ENCODE measurements at places on chromosomes 7 and 10.

DNA sequence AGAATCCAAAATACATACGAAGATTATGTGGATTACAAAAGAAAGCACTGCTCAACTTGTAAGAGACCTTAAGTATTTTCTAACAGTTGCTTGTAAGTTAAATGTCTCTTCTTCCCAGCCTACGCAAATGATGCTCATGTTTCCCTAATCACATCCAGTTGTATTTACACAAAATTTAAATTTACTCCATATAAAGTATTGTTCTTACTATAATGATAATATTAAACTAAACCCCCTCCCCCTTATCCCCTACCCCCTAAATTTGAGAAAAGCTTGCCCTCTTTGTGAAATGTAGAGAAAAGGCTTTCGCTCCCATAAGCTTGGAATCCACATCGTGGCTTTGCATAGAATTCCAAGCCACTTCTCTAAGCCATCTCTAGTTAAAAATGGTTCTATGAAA lies 29.4 kb downstream of the ANKMY2 start:
- DNase-seq, result no peak

- DNase-seq, result no peak
Observed at GRCh38 chr7:6251653-6252052, 20.8 kb downstream of the CYTH3 start.

- no peak for DNase-seq
Observed at GRCh38 chr10:119602241-119603095, 5.7 kb upstream of the TIAL1 start.

- no peak for DNase-seq
Observed at GRCh38 chr7:77497079-77497478, 40.0 kb upstream of the PTPN12 start.

DNA sequence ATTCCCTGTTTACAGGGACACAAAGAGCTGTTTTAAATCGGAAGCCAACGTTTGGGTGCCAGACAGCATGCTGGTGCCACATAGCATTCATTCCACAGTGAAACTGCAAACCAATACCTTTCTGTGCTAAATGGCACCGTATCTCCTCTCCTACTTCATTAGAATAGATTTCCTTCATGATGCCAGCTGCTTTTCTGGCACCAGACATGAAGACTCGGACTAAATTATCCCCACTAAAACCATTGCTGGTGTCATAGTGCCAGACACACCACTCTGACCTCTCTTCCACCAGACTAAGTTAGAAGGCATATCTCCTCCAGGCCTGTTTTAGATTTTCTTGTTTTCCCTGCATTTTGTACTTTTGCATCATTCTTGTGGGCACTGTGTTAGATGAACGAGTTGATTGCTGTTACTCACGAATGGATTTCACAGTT lies 155.1 kb downstream of the ETV1 start:
- no peak for DNase-seq

DNA sequence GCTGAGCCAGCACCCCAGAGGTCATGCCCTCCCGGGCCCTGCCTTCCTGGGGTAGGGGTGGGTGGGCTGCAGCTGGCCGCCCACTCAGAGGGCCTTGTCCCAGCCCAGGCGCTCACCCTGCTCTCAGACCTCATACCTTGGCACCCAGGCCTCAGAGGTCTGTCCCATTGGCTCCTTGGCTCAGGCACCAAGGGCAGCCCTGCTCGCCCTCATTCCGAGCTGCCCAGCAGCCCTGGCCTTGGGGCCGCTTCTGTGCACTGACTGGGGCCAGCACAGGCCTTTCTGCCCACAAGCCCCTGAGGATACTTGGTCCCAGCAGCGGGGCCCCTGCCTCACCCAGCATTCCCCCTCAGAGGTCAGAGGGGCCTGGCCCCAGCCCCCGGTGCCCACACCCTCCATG lies 34.3 kb downstream of the YKT6 start:
- DNase-seq, result no peak

- DNase-seq, result no peak
Observed at GRCh38 chr10:110355922-110356627, 51.4 kb upstream of the SMNDC1 start.

GRCh38 chr10:19815731-19816410 lies 361 bp upstream of the PLXDC2 start:
- peak; percentile 93 for DNase-seq

DNA sequence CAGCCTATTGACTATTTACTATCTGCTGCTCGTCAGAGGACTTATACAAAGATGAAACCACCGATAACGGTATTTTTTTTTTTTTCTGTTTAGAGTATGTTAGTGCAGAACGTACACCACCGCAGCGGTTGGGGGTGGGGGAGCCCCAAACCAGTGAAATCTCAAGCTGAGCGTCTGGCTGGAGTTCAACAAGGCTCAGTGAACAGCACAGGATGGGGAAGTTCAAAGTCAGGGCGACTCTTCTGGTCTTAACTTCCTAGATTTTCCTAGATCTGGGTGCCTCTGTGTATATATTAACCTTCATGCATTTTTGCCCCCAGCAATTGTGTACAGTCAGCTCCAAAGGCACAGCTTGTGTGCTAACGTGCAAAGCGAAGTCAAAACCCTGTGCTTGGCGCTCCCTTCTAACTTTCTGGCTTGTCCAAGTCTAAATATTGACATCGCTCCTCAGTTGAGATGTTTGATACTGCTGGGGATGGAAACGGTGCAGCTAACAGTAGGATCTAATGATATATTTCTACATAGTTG lies 1.1 kb downstream of the RHOBTB1 start:
- DNase-seq, result peak; percentile 63

GRCh38 chr10:132138133-132138532 lies 48.6 kb upstream of the DPYSL4 start:
- no peak for DNase-seq

GRCh38 chr7:111796671-111797070 lies 234.4 kb upstream of the IMMP2L start:
- no peak for DNase-seq

GRCh38 chr10:44068716-44069482 lies 316.0 kb downstream of the CXCL12 start:
- no peak for DNase-seq

GRCh38 chr7:83976302-83976701 lies 218.3 kb downstream of the SEMA3A start:
- DNase-seq, result no peak

GRCh38 chr10:22825841-22826240 lies 102.0 kb upstream of the ARMC3 start:
- DNase-seq, result no peak

DNA sequence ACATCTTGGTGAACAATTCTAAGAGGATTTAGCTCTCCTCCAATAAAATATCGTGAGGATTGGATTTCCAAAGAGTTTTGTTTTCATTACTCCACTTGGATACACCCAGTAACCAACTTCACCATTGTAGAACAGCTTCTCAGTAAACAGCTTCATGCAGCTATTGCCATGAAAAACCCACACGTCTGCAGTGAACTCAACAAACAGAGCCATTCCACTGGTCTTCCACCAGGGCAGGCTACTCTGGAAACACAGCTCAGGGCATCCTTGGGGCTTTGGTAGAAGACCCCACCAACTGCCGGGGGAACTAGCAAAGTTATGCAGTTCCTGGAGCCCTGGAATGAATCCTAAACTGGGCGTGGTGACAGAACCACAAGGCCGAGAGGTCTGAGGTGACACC lies 77.4 kb downstream of the CALN1 start:
- no peak for DNase-seq
